ENCODE measurements at places on chromosomes 3 and 15.

DNA sequence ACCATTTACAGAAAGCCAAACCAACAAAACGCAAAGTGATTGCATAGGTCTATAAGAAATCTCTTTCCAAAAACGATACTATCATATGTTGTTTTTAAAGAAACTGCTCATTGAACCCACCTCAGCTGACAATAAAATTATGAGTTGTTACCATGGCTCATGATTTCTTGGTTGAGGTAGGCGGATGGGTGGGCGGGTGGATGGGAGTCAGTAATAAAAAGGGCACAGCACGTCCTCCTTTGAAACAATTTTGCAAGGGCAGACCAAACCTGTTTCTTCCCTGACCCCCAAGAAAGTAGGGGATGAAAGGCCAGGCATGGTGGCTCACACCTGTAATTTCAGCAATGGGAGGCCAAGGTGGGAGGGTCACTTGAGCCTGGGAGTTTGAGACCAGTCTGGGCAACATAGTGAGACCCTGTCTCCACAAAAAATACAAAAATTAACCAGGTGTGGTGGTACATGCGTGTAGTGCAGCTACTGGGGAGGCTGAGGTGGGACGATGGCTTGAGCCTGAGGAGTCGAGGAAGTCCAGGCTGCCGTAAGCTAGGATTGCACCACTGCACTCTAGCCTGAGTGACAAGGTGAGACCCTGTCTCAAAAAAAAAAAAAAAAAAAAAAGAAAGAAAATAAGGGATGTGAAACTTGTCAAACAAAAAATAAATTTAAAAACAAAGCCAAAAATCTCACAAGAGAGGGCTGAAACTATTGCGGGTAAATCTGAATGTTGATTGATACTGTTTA, 2.1 kb downstream of the ABHD10 start:
- no peak for DNase-seq

- DNase-seq, result peak; percentile 19
Observed at GRCh38 chr3:136380530-136380929, 130.4 kb downstream of the PCCB start.

DNA sequence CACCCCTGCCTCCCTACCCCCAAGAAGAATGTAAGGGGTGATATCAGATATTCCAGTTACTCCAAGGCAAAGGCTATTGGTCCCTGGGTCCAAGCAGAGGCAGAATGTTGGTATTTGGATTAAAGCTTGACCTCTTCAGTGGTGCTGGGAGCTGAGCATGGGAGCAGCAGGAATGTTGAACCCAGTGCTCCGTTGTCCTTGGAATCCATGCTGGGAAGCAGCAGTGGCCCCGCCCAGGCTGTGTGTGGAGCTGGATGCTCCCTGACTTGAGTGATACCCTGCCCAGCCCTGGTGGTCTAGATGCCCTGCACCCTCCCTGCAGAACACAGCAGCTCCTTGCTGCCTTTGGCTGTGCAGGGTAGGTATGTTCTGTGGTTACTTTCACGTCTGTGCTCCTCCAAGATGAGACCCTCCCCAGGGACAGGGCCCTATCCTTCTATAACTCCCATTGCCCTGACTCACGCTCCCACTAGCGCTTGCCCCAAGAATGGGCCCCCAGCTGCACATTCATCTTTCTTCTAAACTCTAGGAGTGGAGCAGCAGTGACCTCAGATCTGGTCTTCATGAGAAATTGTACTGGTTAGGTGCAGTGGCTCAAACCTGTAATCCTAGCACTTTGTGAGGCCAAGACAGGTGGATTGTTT, 35.1 kb downstream of the UMPS start:
- DNase-seq, result peak; percentile 51

DNA sequence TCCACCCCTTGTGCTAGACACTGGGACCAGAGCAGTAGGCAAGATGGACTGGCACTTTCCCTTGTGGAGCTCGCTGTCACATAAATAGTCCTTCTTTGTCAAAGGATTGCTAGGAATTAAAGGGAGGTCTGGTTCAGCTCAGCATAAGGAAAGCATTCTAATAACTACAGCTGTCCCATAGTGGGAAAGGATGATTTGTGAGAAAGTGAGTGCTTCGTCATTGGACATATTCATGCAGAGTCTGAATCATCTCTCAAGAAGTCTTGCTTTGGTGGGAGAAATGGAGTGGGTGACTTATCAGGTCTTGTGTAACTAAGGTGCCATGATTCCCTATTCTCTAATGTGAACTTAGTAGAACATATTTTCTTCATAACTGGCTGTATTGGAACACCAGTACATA, 14.7 kb downstream of the PPARG start:
- DNase-seq, result peak; percentile 87

GRCh38 chr3:196740481-196741248, 1.0 kb downstream of the PAK2 start:
- DNase-seq, result peak; percentile 53

Measured in fibroblast of skin of scalp (primary cell).